Tracheal epithelial cell (primary cell): ENCODE measurements at places on chromosomes 1 and 21. TPM values are rescaled to one million over a fixed set of nuclear protein-coding genes. Genes with fewer than 3 reads are reported as not detected.

Gene GPR37L1
- under 0.01 TPM in 1 of 2 replicates, not detected in the other for total RNA-seq

Gene FCER1A
- total RNA-seq: not detected in 2 replicates

Gene TRMT1L
- total RNA-seq: 14.5 and 28.8 TPM in 2 replicates

Gene H6PD
- 8.3 and 12.0 TPM in 2 replicates for total RNA-seq

Gene ELAPOR1
- under 0.01 and 0.24 TPM in 2 replicates for total RNA-seq

Gene PDC
- not detected in 2 replicates for total RNA-seq

Gene LCK
- total RNA-seq: 0.24 TPM in 1 of 2 replicates, not detected in the other

Gene LCE3D
- not detected in 2 replicates for total RNA-seq

Gene DENND1B
- 14.2 and 18.5 TPM in 2 replicates for total RNA-seq

Gene OBSCN
- 5.3 and 15.7 TPM in 2 replicates for total RNA-seq

Gene PEAR1
- total RNA-seq: 1.4 and 1.5 TPM in 2 replicates

Gene SLC5A9
- total RNA-seq: 0.24 TPM in 1 of 2 replicates, not detected in the other

Gene PLEKHG5
- 49.0 and 59.5 TPM in 2 replicates for total RNA-seq

Gene KRTAP11-1
- not detected in 2 replicates for total RNA-seq

Gene ZMYND12
- total RNA-seq: 1.4 and 3.6 TPM in 2 replicates

Gene AK5
- total RNA-seq: 6.5 TPM in 1 of 2 replicates, not detected in the other

Gene BROX
- 36.6 and 56.9 TPM in 2 replicates for total RNA-seq

Gene RIMKLA
- under 0.01 TPM in 1 of 2 replicates, not detected in the other for total RNA-seq

Gene TAS1R3
- 0.21 TPM in 1 of 2 replicates, not detected in the other for total RNA-seq

Gene NBPF6
- total RNA-seq: not detected in 2 replicates

Gene U2AF1
- total RNA-seq: 8.4 and 9.0 TPM in 2 replicates

Gene AMY1B
- total RNA-seq: not detected in 2 replicates

Gene RHOU
- total RNA-seq: 0.43 and 0.48 TPM in 2 replicates

Gene SZT2
- total RNA-seq: 8.9 and 11.7 TPM in 2 replicates

Gene XCL2
- total RNA-seq: not detected in 2 replicates

Gene TNFSF4
- total RNA-seq: under 0.01 and 0.24 TPM in 2 replicates

Gene NPPA
- not detected in 2 replicates for total RNA-seq

Gene TCEANC2
- total RNA-seq: 2.2 and 3.0 TPM in 2 replicates

Gene C1orf198
- 10.4 and 15.9 TPM in 2 replicates for total RNA-seq

Gene MTHFR
- total RNA-seq: 10.6 and 14.5 TPM in 2 replicates

Gene LEMD1
- total RNA-seq: 3.6 and 10.4 TPM in 2 replicates

Gene DVL1
- 262 and 265 TPM in 2 replicates for total RNA-seq

Gene STYXL2
- total RNA-seq: under 0.01 TPM in 1 of 2 replicates, not detected in the other

Gene GPBP1L1
- 122 and 177 TPM in 2 replicates for total RNA-seq

Gene RGSL1
- total RNA-seq: not detected in 2 replicates

Gene CDA
- 2.6 and 8.2 TPM in 2 replicates for total RNA-seq

Gene MRTO4
- 34.5 and 50.9 TPM in 2 replicates for total RNA-seq

Gene KAZN
- total RNA-seq: 4.9 and 9.4 TPM in 2 replicates

Gene TTC3
- total RNA-seq: 142 and 149 TPM in 2 replicates

Gene EPHA10
- 0.24 TPM in 1 of 2 replicates, not detected in the other for total RNA-seq

Gene MPZ
- 0.21 and 0.24 TPM in 2 replicates for total RNA-seq

Gene KCNE2
- total RNA-seq: not detected in 2 replicates
